ENCODE measurements at places on chromosomes 6 and 20.

GRCh38 chr6:150999576-150999975, 134.1 kb downstream of the MTHFD1L start:
- no peak for DNase-seq

DNA sequence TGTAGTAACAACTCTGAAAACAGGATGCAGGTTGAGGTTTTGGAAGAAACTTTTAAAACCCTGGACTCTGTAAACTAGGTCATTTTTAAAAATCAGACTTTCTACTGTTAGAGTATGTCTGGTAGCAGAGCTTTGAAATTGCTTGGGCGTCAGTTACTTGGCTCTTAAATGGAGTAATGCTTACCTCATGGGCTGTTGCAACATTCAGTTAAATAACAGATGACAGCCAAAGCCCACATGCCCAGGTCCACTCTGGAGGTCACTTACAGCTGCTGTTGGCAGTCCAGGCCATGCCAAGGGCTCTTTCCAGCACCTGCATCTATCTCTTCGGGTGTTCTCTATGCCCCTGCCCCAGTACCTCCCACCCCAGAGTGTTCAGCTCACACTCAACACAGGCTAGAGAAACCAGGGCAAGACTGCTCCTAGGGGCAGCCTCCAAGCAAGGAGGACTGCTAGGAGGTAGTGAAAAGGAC, 96.4 kb downstream of the BANF2 start:
- no peak for DNase-seq

DNA sequence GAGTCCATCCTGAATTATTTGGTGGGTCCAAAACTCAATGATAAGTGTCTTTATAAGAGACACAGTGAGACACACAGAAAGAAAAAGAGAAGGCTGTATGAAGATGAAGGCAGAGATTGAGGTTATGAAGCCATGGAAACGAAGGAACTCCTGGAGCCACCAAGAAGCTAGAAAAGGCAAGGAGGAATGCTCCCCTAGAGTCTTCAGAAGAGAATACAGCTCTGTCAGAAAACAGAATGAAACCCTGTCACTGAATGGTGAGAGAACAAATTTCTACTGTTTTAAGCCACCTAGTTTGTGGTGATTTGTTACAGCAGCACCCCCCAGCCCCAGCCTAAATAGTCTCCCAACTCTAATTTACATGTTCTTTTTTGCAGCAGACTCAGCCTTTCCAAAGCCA, 635.1 kb downstream of the EPHA7 start:
- DNase-seq: no peak

DNA sequence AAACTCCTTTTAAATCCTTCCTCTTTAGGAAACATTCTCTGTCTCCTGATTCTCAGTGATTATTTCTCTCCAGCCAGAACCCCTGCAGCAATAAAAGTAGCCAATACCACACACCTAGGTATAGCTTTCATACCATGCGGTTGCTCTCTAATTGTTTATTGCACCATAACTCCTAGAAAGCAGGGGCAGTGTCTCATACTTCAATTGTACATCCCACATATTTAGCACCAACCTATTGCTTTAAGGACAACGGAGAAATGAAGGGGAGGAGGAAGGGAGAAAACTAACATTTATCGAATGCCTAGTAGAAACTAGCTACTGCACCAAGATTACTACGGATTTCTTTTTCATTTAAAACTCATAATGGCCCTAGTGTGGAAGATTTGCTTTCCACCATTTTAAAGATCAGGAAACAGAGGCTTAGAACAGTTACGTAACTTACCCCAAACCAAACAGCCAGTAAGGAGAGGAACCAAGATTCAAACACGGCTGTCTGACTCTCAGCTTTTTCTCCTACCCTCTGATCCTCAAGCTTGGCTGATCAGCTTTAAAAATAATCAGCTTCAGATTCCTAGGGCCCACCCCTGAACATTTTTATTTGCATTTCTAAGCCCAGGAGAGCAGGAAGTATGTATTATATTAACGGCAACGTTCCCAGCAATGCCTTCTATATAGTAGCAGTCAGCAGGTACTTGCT, 43.4 kb upstream of the ATXN1 start:
- DNase-seq: no peak

DNA sequence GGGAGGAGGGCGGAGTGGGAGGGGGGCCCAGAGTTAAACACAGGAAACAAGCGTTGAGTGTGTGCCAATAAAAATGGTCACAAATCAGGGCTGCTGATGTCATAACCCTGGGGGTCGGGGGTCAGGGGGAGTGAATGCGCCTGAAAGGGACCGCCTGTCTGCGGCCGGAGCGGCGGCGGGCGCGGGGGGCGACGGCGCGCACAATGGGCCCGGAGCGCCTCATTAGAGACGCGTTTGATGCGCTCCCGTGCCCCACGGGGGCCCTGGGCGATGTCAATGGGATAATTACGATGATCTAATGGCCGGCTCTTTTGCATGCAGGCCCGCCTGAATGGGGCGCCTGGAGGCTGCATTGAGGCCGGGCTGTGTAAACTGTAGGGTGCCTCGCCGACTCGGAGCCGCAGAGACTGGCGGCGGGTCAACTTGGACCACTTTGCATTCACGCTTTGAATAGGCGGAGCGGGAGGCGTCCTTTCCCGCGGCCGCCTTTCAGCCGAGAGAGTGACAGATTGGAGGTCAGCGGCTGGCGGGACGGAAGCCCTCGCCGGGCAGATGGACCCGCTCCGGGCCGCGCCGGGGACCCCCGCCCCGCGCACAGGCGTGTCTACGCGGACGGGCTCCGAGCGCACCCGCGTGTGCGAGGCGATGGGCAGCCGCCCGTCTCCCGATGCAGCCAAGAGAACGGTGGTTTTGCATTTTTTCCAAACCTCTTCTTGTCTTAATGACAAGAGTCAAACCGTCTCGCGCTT, 296.1 kb downstream of the TFAP2C start:
- no peak for DNase-seq

DNA sequence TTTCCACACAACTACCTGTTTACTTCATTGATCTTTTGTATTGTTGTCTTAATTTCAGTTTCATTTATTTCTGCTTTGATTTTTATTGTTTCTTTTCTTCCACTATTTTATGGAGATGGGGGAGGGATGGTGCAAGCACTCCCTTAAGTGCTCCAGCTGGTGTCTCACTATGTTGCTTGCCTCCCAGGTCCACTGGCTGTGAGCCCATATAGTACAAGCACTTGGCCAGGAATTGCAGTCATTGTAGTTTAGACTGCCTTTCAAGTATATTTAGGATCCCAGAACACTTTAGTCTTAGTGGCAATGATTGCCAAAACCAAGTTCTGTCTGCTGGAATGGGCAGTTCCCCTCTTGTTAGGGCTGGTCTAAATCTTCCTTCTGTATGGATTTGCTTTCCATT, 34.9 kb upstream of the MAN1A1 start:
- no peak for DNase-seq

DNA sequence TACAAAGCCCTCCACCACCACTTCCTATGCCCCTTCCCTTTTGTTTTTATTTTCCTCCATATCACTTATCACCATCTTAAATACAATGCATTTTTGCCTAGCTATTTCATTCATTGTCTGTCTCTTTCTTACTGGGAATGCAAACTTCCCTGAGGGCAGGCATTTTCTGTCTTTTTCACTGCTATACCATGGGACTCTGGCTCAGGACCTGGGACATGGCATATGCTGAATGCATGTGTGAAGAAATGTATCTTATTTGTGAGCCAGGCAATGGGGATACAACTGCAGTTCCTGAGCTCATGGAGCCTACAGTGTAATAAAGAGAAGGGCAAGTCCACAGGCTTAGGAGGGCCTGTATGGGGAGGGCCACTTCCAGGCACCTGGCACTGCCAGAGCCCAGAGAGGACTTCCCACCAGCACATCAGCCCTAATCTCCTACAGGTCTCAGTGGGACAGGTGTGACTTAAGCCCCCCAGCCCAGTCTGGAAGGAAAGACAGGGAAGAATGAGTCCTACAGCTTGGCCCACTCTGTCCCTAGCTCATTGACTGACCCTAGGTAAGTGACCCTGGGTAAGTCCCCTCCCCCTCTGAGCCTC, 43.2 kb downstream of the TFEB start:
- no peak for DNase-seq

DNA sequence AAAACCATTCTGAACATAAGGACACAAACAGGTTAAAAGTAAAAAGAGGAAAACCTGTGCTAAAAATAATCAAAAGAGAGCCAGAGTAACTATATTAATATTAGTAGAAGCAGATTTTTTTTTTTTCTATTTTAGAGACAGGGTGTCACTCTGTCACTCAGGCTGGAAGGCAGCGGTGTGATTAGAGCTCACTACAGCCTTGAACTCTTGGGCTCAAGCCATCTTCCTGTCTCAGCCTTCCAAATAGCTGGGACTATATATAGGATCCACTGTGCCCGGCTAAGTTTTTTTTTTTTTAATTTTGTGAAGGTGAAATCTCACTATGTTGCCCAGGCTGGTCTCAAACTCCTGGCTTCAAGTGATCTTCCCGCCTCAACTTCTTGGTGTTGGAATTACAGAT, 33.4 kb upstream of the PLN start:
- DNase-seq: no peak

DNA sequence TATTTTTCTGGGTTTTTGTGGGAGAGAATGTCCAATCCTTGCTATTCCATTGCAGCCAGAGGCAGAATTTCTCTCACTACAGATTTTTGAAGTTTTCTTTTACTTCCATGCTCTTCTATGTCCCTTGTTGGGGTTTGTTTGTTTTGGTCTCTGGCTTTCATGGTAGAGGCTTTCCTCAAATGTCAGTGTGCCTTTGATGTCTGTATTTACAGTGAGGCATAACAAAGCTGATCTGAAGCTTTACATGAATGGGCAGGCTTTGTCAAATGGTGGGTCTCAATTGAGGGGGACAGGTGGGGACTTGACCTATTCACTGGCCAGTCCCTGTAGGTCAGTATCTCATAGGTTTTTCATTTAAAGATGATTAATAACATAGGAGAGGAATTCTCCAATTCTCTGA, 8.6 kb upstream of the CARMIL1 start:
- no peak for DNase-seq

DNA sequence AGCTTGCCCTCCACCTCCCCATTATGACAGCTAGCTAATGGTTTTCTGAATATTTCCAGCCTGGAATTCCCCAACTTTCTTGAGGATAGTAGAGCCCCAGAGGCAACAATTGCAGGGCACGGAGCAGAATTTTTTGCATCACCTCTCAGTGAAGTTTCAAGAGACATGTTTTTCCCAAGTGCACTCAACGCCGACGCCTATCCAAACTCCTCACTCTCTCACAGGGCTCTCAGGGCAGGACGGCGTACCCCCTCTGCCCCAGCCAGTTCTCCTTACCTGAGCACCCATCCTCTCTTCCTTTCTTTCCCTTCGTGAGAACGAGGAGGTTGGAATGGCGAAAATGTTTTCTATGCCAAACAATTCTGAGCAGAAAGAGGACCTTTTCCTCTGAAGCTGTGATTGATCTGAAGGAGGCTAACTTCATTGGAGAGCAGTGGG, 83.1 kb upstream of the FOXQ1 start:
- no peak for DNase-seq

DNA sequence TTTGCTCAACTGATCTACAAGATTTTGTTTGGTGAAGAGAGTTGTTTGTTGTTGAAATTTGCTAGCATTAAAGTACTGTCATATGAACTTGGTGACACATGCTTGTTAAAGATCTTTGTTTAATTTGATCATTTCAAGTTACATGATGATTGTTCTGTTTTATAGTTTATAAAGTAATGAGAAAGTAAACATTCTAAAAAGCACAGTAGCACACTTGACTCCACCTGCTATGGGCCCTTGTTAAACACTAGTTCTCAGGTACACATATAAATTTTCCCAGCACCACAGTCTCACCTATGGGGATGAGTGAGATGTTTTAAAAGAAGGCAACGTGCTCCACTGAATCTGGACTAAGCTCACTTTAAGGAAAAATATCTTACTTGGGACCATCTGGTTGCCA, 14.1 kb downstream of the MCHR2 start:
- no peak for DNase-seq

- DNase-seq: no peak
Measured at GRCh38 chr6:9540534-9541126, 874.2 kb downstream of the TFAP2A start.

DNA sequence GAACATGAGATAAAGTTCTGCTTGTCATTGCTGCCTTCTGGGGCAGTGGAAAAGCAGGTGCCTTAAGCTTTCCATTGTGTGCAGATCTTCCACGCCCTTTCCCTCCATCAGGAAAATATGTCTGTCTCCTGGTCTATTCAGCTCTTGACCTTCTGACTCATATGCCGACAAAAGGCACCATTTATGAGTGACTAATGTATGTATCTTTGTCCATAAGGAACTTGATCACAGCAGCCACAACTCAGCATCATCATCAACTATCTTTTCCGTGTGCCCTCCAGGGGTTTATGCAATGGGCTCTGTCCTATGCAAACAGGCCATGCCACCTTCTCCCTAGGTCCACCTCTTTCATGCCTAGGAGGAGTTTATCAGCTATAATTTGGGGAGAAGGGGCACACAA, 102.7 kb upstream of the QKI start:
- no peak for DNase-seq

GRCh38 chr6:169829786-169830185, 78.4 kb downstream of the ERMARD start:
- no peak for DNase-seq

GRCh38 chr6:44441091-44441855, 53.8 kb downstream of the CDC5L start:
- no peak for DNase-seq

- no peak for DNase-seq
Measured at GRCh38 chr6:133682506-133683307, 206.2 kb upstream of the TCF21 start.

GRCh38 chr6:38432079-38432478, 207.7 kb downstream of the BTBD9 start:
- no peak for DNase-seq

- DNase-seq: peak; percentile 54
Measured at GRCh38 chr6:36544228-36544627, 3.1 kb downstream of the STK38 start.

DNA sequence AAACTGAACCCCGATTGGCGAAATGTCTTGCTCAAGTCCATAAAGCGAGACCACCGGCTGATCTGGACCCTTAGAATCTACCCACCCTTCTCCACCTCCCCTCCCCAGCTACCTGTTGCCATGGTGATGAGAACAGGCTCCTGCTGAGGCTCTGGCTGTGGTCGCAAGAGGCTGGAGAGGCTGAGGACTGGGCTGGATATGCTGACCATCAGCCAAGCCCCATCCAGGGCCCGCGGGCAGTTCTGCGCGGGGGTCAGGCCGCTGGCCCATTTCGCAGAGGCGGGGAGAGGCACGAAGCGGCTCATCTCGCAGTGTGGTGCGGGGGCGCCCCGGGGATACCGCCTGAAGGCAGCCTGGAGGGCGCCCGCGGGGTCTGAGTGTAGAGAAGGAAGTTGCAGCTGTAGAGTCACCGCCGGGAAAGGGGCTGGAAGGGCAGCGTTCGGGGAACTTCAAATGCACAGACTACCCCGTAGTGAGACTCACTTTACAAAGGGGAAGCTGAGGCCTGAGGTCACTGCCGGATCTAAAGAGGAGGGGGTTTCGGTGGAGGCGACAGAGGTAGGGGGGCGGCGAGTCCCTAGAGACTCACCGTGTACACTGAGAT, 671 bp downstream of the TAPBP start:
- DNase-seq: peak; percentile 57

- no peak for DNase-seq
Measured at GRCh38 chr6:169409742-169410312, 156.2 kb upstream of the THBS2 start.

All from CD4-positive, alpha-beta T cell treated with Interferon gamma for 1 hour (primary cell).